ENCODE measurements at places on chromosomes 3 and 15.
A peak's percentile ranks its signal among the peaks of the same experiment; 100 is the strongest.

DNA sequence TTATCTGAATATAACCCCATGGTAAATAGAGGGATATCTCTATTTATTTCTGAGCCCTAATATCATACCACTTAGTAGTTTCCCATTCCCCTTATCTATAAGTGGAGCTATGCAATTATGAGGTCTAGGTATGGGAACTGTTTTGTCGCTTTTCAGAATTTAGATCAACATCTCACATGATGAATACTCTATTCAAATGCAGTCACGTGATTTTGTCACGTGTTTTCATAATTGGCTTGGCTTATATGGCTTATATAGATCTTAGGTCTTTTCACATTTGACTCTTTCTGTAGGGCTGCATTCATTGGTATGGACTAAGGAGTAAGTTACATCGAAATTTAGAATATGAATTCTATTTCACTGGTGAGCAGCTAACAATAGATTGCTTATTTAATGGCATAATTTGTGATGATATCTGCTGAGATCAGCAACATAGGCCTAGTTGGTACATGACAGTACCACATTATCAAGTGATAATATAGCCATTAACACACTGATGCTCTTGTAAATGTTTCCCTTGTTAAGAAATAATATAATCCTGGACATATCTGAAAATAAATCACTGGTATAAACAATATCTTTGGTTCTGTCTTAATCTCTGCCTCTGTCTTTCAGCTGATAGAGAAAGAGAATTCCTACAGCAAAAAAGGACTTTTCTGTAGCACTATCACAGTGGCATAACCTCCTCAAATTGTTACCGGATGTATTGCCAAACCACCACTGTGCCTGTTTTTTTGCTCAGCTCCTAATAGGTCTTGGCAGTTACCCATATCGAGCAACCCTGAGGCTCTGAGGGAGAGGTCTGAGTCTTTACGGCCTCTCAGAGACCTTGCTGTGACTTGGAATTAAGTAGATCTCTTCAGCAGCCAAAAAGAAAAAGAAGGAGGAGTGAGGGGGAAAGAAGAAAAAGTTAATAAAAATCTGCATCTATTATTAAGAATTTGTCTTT lies 357.1 kb downstream of the ZPLD1 start:
- DNase-seq = no peak

GRCh38 chr15:84748274-84749110 lies at the start of gene ZNF592:
Gene ZNF592, plus strand, starts transcription at chr15:84748592. Its CDS starts 34,084 bp downstream, at chr15:84782676.
- DNase-seq = peak; percentile 51

DNA sequence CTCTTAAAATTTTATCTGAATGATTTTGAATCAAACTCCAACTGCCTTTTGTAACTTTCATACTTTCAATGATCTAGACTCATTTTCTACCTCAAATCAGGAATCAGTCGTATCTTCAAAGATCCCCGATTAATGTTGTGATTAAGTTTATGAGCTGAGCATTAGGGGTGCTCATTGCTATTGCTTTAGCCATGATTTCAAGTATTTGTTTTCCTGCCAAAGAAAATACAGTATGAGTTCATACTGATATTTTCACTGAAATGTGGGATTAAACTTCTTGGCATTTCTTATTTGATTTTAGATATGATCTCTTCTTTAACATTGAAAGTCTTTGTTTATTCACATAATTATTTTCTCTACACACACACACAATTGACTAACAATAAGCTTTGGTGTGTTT lies 785.6 kb downstream of the NTRK3 start:
- no peak for DNase-seq

DNA sequence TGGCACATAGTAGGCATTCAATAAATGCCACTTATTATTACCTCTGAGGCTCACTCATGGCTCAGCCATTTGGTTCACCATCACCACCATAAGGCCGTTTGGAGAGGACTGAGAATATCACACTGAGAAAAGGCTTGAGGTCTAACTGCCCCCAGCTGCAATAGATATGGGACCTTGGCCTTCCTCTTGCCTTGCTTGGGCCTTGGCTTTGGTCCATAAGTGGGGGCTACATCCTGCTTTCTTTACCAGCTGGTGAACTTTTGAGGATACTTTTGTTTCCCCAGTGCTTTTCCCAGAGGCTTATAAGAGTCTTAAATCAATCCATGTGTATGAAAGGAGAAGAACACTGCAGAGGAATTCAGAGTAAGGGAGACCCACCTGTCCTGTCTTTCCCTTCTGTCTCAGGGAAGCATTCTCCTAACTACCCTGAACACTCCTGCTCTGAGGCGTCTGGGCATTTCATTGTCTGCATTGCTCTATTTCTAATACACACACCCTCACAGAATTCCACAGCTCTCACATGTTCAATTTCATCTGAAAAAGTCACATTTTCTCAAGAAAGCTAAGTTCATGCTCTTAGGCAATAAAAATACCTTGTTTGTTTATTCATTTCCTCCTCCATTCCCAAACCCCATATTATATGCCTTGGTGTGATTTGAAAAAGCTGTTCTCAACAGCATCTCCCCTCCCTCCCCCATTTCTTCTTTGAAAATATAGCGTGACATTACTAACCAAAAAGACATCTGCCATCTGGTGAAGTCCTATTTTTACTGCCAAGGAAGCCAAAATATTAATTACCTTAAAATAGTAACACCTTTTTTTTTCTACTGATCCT lies 22.5 kb upstream of the KCNMB2 start:
- no peak for DNase-seq

GRCh38 chr3:120198305-120198878 lies 86.6 kb downstream of the GPR156 start:
- DNase-seq = no peak

DNA sequence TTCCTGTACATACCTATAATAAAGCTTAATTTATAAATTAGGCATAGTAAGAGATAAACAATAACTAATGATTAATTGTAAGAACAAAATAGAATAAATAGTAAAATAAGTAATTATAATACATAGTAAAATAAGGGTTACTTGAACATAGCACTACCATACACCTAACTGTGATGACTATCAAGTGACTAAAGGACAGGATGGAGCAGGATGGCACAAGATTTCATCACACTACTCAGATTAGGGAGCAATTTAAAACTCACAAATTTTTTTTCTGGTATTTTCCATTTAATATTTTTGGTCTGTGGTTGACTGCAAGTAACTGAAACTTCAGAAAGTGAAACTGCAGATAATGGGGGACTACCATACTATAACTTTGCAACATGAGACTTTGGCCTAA lies 14.8 kb downstream of the RFX7 start:
- DNase-seq = no peak

DNA sequence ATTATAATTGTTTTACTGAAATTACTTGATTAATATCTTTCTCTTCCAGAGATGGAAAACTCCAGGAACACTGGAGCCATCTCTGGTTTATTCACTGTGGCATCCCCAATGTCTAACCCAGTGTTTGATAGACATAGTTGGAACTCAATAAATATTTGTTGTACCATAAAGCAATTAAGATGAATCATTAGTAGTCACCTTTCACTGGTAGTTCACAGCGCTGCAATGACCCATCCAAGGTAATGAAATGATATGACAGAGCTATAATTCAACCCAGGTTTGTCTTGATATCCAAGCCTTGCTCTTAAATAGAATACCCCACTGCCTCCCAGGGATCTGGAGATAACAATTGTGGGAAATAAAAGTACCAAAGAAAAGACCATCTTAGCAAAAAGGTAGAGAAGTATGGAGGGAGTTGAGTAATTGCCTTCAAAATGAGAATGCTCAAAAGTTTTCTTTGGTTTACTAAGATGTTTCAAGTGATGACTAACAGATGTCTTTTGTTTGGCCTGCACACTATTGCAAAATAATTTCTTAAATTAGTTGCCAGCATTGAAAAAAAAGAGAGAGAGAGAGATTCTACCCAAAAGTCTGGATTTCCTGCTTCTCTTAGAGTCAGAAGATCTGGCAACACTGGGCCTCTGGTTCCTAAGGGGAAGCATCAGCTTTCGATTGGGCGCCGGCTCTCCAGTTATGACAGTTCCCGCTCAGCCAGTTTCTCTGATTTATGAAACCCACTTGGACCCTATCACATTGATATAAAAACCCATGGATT lies 348.5 kb downstream of the ERC2 start:
- no peak for DNase-seq

DNA sequence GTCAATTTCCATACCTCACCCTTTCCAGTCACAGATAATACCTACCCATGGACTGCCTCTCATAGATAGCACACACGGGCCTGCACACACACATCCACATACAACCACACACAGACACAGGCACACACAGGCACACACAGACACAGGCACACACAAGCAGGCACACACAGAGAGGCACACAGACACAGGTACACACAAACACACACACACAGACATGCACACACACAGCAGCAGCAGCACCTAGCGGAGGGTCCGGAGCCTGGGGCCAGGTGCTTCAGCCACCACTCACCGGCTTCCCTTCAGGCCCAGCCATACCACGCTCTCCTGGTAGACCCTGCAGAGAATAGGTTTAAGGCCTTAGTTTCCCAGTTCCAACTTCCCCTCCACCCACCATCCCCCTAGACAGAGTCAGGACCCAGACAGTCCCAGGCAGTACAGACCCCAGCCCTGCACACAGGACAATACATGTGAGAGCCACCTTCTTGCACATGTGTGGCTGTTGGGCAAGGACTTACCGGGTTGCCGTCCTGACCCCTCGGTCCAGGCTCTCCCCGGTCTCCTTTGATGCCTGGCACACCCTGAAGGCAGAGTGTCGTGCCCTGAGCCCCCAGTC lies 10.5 kb upstream of the UCN2 start:
- DNase-seq = no peak

DNA sequence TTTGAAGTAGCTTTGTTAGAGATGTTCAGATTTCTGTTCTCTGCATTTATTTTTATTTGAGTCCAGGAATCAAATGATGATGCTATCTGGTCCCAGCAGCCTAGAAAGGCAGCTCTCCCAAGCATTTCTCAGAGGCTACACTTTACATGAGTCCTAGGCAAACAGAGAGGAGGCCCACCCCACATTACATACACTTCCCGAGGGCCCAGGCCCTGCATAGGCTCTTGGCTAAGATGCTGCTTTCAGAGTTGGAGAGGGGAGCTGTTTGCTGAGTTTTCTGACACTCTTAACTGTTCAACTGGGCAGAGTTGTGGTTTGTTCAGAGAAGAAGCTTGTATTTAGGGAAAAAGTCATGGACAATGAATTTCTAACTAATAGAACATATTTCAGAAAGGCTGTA lies 117.9 kb upstream of the RGMA start:
- DNase-seq = no peak

GRCh38 chr3:50525987-50526386 lies 22.6 kb upstream of the CACNA2D2 start:
- no peak for DNase-seq

GRCh38 chr3:179045719-179046402 lies 25.7 kb downstream of the ZMAT3 start:
- no peak for DNase-seq

DNA sequence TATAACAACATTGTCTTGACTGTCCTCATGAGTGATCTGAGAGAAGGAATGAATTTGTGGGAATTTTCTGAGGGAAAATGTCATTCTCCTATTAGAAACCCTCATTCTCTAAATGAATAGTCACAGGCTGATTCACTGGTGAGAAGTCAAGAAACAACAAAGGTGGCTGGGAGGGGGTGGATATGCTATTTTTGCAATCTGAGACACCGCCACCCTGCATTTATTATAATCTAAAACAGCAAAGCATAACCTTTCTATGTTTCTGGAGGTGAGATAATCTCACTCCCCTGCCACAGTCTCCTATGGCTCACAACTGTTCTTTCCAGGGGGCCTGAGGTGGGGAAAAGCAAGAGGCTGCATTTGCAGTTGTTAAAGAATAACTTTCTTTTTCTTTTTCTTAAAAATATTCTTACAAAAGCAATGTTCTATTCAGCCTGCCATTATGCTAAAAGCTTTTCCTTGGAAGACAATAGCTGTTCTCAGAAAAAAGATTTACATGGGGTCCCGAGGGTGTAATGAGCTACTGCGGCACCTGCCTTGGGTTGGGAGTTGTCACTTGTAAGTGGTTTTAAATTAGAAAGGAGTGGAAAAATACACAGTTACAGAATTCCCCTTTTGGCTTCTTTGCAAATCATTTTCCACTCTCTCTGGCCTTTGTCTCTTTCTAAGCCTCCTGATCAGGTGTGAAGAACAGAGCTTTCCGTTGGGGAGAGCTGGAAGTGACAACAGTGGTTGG lies 220.9 kb downstream of the AGBL1 start:
- no peak for DNase-seq

- DNase-seq = no peak
Measured at GRCh38 chr15:75161917-75162414, 39.7 kb upstream of the C15orf39 start.

DNA sequence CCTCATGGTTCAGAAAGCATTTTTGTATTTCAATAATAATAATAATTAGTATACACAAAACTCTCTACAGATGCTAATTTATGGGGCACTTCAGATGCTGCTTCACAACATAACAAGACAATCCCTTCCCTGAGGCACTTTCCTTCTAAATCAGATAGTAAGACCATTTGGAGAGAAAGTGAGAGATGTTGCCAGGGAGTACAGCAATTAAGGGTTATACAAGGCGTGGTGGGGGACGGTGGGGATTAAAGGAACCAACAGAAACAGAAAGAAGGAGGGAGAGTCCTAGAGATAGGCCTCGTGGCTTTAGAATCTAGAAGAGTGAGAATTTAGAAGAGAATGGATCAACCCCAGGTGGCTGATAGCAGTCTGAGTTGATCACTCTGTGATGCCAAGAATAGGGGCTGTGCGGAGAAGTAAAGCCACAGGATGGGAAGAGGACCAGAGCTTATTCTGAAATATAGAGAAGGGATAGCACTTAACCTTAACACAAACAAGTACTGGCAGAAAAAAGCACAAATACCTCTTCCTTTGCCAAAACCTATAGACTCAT lies 76.9 kb downstream of the ETFA start:
- no peak for DNase-seq

GRCh38 chr3:57961177-57961827 lies 46.9 kb upstream of the FLNB start:
- no peak for DNase-seq

DNA sequence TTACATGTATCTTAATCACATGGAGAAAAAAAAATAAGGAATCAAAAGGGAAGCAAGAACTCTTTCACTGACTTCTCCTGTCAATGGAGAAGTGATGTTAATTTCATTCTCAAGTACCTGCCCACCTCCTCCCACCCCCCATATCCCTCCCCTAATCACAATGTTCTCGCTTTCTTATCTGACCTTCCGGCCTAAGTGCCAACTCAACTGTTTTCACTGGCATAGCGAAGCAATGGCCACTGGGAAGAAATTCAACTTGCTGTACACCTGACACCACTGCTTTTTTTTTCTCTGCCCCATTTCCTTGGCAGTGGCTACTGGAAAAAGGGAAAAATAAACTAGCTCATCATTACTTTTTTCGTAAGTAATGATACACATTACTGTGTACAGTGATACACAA lies 3.8 kb downstream of the SGO1 start:
- DNase-seq = no peak

GRCh38 chr3:31495971-31496665 lies 36.6 kb upstream of the STT3B start:
- no peak for DNase-seq

DNA sequence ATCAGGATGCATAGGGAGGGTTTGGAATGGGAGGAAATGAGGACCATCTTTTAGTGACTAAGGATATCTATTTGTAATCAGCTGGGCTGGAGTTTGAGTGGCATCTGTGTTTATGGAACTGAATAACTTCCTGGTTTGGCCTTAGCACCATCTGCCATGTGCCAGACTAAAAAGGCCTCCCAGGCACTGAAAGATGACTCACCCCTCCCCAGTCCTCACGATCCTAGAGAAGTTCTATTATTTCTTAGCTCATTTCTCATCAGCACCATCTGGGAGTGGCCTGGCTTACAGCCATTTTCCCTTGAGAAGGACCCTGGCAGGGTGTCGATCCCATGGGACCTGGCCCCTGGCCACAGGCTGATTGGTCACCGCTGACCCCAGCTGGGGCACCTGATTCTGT lies 23.9 kb upstream of the CTXND1 start:
- no peak for DNase-seq
